ENCODE measurements at places on chromosomes 2 and 18.

DNA sequence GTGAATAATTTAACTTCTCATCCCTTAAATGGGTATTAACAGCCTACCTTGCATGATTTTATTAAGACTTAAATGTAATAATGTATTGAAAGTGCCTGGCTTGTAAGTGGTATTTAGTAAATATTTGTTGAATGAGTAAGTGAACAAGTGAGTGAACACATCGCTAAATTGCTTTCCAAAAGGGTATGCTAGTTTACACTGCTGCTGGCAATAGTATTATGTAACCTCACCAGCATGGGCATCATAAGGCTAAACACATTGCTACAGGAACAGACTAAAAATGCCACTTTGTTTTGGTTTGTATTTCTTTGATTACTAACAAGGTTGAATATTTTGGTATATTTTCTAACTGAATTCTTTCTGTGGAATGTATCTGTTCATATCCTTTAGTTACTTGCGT is 9.8 kb downstream of the WDR43 start:
- no peak for DNase-seq

- DNase-seq, result no peak
Observed at GRCh38 chr2:61658841-61659780, 121.0 kb upstream of the XPO1 start.

DNA sequence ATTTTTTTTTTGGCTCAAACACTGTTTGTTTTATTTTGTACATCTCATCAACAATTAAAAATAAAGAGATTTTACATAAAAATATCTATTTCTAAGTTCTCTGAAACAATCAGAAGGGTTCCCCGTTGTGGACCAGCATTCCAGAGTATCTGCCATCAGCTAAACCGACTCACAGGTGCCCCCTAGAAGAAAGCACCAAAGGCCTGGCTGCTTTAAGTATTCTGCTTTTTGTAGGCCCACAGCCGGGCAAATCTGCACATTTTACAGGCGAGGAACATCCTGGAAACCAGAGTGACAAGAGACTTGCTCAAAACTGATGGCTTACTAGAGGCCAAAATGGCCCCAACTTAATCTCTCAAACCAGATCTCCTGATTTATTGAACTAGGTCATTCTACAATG is 82.2 kb upstream of the SETBP1 start:
- no peak for DNase-seq

DNA sequence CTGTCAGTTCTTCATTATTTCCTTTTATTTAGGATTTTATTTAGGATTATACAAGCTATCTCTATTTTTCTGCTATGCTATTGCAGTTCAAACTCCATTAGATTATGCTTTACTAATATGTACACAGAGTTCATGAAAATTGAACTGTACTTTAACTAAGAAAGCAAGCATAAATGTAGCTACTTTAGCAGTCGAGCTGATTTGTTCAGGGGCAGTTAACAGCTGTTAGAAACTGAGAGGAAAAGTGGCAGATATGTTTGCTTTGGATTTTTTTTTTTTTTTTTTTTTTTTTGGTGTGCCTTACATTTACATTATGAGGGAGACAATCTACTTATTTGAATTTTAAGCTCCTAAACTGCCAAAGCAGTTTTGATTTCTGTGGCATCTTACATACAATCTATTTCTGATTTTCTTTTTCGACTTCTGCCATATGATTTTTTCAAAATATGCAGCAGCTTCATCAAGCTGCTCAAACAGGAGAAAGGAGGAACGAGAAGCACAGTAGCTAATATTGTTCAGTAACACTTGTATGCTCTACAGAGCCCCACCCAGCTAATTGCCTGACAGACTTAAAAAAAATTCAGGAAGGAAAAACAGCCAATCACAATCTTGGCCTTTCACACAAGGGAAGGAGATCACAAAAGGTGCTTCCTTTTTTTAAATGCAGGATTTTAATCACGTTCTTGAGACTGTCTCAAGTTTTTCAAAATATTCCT is 233.4 kb upstream of the SIX3 start:
- DNase-seq, result no peak

GRCh38 chr2:127580167-127581049 is 44.9 kb downstream of the MYO7B start:
- DNase-seq, result no peak

GRCh38 chr2:38215993-38216392 is 140.0 kb upstream of the CYP1B1 start:
- DNase-seq, result no peak

GRCh38 chr18:20971886-20972267 is 139.7 kb downstream of the ROCK1 start:
- DNase-seq, result no peak

DNA sequence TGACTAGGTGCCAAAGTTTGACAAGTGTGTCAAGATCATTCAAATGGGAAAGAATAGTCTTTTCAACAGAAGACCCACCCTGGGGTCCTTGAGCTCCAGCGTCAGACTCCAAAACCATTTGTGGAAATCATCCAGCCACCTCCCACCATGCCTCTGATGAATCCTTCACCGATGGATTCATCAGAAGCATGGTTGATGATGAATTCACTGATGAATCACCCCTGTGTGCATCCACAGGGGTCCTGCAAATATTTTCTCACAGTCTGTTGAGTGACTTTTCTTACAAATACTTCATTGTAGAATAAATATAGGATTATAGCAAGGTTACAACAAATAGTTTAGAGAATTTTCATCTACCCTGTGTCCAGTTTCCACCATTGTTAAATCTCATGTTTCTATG is 4.3 kb downstream of the UGT1A9 start:
- DNase-seq, result no peak

- no peak for DNase-seq
Observed at GRCh38 chr2:227536445-227536844, 62.2 kb upstream of the SCYGR2 start.

GRCh38 chr18:28045176-28045810 is 131.6 kb downstream of the CDH2 start:
- DNase-seq, result no peak

- peak; percentile 1 for DNase-seq
Observed at GRCh38 chr2:68292108-68292710, 27.5 kb downstream of the CNRIP1 start.

GRCh38 chr18:77133835-77134496 is 1.4 kb upstream of the MBP start:
- no peak for DNase-seq

- DNase-seq, result peak; percentile 39
Observed at GRCh38 chr18:12882453-12883371, 1.3 kb downstream of the PTPN2 start.

DNA sequence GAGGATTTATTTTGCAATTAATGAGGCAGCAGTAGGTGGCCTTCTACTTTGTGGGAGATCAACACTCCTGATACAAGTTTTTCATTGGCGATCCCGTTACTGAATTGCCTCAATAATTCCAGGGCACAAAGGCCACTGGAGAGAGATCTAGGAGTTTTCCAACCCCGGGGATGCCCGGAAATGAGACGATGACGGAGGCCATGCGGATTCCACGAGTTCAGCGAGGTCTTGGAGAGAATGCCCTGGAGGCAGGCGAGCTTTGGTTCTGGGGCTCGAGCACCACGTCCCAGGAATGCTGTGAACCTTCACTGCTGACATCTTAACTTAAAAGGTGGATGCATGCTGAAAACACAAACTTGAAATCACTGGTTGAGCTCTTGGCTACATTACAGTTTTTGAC is 74.2 kb downstream of the LDLRAD4 start:
- no peak for DNase-seq

- DNase-seq, result no peak
Observed at GRCh38 chr2:232901736-232902578, 31.9 kb downstream of the SNORC start.

DNA sequence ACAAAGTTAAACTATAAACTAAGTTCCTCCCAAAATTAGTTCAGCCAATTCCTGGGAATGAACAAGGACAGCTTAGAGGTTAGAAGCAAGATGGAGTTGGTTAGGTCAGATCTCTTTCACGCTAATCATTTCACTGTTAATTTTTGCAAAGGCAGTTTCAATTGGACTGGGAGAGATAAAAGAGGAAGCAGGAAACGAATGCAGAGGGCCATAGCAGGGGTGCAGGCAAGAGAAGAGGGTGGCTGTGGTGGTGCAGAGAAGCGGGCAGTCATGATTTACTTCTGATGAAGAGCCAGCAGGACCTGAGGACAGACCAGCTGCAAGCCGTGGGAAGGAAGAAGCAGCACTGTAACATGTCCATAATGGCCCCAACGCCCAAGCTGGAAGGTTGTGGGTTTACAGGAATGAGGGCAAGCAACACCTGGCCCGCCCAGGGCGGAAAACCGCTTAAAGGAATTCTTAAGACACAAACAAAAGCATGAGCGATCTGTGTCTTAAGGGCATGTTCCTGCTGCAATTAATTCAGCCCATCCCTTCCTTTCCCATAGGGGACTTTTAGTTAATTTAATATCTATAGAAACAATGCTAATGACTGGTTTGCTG is 4.1 kb upstream of the RMP24 start:
- DNase-seq, result no peak

- DNase-seq, result no peak
Observed at GRCh38 chr2:239957681-239958472, 67.3 kb downstream of the NDUFA10 start.

DNA sequence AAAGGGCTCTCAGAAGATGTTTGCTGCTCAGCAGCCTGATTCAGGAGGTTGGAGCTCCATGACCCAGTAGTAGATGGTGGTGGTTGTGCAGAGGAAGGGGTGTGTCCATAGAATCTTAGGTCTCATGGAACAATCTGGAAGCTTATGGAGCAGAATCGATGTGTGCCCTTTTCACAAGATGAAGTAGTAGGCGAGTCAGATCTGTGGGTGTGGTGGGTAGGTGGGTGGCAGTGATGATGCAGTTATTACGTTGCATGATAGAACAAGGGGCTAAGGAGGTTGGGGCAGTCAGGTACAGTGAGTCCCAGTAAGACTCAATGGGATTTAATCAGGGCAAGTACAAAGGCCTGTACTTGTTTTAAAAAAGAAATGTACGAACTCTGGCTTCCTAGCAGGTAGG is 9.1 kb downstream of the TET3 start:
- DNase-seq, result no peak

GRCh38 chr2:40584432-40584831 is 132.5 kb upstream of the SLC8A1 start:
- no peak for DNase-seq

GRCh38 chr2:157628477-157629415 is at the start of gene ACVR1C:
ACVR1C (minus strand) TSS chr2:157628864; CDS start chr2:157628644, 220 bp downstream.
- DNase-seq, result peak; percentile 75

GRCh38 chr2:150051004-150051403 is 436.5 kb downstream of the RND3 start:
- DNase-seq, result no peak

DNA sequence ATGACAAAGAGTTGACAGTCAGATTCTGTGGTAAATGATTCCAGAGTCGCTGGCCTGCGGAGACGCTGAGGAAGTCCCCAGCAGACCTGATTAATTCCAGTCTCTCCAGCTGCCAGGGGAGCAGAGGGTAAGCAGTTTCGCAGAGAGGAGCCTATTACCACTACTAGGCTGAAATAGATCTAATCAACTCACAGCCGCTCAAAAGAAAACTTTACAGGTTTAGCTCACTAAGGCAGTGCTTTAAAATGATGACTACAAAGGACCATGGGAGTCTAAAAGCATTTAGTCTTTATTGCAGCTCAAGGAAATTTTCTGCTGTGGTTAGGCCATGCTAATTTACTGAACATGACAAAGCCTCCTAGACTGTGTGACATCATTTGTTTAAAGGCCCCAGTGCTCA is 445.6 kb upstream of the POU3F3 start:
- DNase-seq, result no peak

- DNase-seq, result no peak
Observed at GRCh38 chr18:31819106-31819924, 58.6 kb upstream of the SLC25A52 start.

- no peak for DNase-seq
Observed at GRCh38 chr2:64989982-64990614, 899 bp downstream of the SLC1A4 start.

DNA sequence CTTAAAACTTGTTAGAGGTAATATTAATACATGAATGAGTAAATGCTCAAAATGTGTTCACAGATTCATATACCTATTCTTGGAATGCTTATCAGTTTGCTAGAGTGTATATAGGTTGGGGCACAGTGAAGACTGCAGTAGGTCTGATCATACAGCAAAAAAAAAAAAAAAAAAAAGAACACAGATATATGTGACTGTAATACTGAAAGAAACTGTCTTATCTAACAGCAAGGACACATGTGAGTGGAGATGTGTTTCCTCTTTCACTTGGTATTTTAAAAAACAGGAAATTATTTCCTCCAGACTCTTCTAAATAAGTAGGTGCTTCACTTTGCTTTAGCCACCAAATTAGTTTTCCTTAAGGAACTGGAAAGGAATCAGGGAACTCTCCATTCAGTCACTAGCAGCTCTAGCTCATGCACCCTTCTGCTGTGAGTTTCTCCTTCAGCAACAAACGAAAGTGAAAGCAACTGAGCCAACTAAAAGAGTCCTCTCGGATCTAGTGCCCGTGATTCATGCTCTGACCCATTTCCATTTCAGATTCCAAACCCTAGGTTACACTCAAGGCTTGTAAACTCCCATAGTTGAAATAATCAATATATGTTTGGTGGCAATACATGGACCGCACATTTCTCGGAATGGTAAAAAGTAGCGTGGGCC is 98.5 kb downstream of the DSEL start:
- DNase-seq, result peak; percentile 31

GRCh38 chr2:100104718-100105677 is 37.4 kb downstream of the AFF3 start:
- no peak for DNase-seq

DNA sequence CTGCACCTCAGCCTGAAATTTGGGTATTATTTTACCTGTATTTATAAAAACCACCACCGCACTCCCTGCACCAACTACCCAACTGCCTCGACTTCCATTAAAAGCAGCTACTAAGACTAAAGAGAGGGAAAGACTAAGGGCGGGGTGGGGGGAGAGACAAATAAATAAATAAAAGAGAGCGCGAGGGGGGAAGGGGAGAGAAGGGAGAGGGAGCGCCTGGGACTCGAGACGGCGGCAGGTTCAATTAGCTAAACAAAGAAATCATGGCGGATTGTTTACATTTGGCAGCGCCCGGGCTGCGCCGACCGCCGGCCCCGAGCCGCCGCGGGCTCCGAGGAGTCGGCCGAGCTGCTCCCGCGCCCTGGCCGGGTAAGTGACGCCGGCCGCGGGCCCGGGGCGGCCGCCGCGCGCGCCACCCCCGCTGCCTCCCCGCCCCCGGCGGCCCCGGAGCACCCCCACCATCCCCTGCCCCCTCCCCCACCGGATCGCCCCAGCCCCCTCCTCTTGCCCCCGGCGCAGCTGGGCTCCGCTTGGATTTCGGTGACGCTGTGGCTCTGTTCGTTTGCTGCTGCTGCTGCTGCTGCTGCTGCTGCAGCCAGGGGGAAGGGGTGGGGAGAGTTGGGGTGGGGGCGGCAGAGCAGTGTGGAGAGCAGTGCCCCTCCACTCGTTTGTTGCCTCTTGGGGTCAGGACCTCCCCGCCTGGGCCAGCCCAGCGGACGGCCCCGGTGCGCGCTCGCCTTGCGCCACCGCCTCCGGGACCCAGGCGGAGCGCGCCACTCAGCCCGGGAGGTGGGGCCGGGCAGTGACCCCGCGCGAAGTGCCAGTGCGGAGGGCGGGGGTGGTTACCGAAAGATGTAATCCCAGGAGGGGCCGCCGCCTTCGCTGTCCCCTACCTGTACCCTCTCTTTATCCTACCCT is 187.2 kb upstream of the FANCL start:
- DNase-seq, result no peak

- no peak for DNase-seq
Observed at GRCh38 chr2:159243529-159243928, 43.0 kb downstream of the WDSUB1 start.

Measured in stimulated activated naive CD4-positive, alpha-beta T cell (primary cell).